ENCODE measurements at places on chromosomes 7 and 10.

DNA sequence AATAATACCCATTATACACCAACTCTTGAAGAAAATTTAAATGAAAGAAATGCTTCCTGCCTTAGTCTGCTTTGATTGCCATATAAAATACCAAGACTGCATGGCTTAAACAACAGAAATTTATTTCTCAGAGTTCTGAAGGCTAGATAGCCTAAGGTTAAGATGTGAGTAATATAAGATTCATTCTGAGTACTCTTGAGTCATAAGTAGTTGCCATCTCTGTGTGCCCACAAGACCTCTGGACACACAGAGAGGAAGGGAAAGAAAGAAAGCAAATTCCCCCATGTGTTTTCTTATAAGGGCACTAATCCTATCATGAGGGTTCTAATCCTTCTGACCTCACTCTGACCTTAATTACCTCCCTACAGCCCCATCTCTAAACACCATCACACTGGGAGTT, 201.2 kb downstream of the PTN start:
- DNase-seq: no peak

DNA sequence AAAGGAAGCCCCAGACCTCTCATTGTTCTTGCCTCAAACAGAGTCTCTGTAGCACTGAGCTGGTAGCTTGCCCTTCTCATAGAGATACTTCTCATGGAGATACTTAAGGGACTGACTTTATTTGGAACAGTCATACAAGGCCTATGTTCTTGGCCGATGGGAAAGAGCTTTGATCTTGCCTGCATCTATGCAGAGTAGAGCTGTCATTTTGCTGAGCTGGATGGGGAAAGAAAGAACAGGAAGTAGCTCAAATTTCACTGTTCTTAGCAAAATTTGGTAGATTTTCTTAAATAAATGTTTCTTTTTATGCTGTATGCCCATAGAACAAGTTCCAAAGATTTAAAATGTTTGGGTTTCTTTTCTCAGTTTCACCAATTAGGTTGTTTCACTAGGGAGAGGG, 119.3 kb upstream of the SEC61G start:
- no peak for DNase-seq

DNA sequence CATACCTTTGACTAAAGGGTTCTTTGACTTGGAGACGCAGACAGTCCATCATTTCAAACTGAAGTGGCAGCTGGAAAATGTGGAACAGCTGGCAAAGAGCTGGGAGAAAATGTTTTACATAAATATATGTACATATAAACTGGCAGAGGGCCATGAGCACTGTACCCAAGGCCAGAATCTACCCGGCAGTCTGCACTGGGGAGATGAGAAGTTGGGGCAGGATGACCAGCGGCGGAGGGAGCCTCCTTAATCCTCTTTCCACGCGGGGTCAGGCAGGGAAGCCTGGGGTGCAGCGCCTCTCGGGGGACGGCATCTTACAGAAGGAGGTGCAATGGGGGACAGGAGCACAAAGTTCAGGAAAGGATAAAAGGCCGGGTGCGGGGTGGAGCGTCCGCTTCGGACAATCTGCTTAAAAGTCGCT, 1.3 kb downstream of the GLI3 start:
- no peak for DNase-seq

DNA sequence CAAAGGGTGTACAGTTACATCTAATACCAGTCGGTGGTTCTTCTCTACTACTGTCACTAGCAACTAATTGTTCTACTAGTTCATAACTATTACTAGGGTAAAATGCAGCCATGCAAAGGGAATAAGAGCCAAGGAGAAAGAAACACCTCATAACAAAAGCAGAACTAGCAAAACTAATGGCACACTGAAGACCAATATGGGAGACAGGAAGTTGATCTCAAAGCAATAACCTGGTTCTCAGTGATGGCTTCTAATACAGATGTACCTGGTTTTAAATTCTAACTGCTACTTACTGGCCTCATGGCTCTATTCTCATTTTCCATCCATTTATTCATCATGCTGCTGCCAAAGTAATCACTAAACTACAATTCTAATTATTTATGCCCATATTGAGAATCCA, 170.3 kb downstream of the SEMA3E start:
- DNase-seq: no peak

DNA sequence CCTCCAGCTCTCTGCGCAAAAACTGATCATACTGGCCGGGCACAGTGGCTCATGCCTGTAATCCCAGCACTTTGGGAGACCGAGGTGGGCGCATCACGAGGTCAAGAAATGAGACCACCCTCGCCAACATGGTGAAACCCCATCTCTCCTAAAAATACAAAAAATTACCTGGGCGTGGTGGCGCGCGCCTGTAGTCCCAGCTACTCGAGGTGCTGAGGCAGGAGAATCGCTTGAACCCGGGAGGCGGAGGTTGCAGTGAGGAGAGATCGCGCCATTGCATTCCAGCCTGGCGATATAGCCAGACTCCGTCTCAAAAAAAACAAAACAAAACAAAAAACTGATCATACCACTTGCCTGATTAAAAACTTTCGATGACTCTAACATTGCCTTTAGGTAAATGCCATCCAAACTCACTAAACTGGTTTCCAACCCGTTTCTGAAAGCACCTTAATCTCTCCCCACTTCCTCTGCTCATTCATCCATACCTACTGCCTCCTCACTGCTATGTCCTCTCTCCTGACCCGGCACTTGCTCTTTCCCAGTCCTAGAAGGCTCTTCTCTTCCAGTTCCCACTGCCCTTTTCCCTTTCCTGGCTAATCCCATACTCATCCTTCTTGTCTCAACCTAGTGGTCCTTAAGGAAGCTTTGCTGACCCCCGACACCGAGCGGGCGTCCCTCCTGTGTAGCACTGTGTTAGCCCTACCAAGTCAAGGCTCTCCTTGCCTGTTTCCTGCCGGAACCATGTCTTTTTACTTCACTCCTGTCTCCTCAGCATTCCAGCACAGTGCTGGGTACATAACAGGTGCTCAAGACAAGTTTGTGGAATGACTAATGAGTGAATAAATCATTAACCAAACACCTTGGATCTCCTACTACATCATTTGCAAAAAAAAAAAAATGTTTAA, 686 bp upstream of the MIOS start:
- no peak for DNase-seq

- DNase-seq: no peak
Measured at GRCh38 chr10:546971-547590, 142.4 kb downstream of the DIP2C start.

GRCh38 chr10:116733566-116733965, 8.8 kb downstream of the HSPA12A start:
- DNase-seq: no peak

- no peak for DNase-seq
Measured at GRCh38 chr10:51001587-51001986, 72.7 kb upstream of the PRKG1 start.

DNA sequence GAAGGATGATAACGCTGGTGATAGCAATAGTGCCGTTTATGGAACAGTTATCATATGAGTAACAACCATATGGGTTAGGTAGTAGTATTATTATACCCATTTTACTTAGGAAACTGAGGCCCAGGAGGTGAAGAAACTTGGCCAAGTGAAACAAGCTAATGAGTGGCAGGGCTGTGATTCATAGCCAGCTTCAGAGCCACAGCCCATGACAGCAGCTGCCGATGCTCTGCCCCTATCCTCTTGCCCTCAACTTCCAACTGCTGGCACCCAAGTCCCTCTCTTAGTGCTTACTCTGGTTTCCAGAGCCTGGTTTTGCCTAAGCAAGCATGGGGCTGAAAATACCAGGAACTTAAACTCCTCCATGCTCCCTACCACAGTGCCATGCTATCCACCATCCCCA, 12.3 kb downstream of the SH3PXD2A start:
- DNase-seq: no peak

DNA sequence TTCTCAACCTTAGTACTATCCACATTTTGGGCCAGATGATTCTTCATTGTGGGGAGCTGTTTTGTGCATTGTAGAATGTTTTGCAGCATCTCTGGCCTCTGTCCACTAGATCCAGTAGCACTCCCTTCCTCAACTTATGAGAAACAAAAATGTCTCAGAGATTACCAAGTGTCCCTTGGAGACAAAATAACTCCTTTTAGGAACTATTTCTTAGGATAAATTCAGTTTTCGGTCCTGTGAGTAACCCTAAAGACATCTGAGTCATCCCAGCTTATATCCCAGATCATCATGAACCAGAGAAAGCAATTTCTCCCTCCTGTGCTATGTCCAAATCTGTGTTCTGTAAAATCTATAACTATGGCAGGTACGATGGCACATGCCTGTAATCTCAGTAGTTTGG, 266.6 kb upstream of the PHYHIPL start:
- DNase-seq: no peak

GRCh38 chr7:28799619-28800018, 158.5 kb downstream of the TRIL start:
- DNase-seq: no peak

DNA sequence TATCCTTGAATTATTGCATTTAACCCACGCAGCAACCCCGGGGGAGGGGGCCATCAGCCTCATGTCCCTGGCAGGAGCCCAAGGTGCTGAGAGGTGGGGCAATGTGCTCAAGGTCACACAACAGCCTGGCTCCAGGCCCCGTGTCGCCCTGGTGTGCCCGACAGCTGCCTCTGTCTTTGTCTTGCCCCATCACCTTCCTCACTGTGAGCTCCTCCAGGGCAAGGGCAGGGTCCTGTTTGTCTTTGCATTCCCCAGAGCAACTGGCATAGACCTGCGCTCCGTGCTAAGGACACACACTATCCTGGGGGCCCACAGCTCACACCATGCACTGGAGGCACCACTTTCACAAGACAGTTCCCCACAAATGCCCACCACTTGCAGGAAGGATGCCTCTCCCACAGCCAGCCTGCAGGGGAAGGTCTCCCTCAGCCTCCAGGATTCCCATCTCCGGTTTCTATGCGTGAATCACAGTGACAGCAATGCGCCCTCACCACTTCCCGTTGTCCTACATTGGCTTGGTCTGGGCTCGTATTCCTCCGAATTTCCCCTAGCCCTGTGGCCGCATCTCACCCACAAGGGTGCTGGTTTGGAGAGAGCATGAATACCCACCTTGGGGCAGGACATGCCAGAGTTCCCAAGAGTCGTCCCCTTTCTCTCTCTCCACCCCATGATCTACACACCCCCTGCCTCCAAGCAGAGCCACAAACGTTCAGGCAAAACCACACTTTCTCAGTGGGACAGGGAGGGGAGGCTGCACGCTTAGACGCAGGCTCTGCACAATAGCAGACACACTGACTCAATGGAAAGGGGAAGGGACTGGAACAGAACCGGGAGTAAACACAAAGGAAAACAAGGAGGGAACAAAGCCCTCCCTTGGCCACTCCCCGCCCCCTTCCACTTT, 10.3 kb downstream of the ITPRIP start:
- DNase-seq: no peak

DNA sequence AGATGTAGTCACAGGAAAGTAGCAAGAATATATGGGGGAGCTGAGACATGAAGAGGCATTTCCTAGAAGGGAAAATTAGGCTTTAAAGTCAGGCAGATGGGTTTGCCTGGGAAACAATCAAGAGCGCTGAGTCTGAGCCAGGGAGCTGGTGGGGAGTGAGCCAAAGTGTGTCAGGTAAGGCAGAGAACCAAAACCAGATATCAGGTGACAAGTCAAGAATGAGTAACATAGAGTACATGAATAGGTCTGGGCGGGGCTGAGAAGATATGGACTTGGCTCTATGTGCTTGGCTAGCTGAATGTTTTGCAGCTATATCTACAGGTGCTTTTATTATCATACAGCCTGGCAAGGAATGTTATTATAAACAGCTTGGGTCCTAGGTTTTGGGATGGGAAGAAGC, 49.3 kb downstream of the GPR141 start:
- no peak for DNase-seq

GRCh38 chr10:100713049-100713858, 32.1 kb upstream of the PAX2 start:
- DNase-seq: no peak

DNA sequence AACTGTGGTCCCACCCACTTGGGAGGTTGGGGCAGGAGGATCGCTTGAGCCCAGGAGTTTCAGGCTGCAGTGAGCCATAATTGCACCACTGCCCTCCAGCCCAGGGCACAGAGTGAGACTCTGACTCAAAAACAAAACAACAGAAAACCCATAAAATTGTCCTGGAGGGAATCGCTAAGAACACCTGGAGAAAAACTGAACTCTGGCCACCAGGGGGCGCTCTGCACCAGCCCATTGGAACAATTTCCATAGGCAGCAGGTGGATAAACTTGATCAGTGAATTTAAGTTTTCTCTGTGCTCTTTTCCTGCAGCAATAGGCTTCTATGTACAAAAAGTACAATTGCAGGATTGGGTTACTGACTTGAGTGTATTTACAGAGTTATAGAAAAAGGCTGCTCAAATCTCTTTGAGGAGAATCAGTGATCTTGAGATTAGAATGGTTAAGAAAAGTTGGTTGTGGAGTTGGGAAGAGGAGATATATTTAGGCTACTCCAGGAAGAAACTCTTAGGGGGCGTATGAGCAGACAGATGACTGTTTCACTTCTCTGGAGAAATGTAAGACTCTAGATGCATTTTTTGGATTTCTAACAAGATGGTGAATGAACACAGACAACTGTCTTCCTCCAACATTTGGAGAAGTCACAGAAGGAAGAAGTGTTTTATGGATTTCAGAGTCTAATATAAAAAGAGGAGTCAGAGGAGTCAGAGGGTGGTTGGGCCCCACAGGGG, 274.9 kb upstream of the GALNT17 start:
- peak; percentile 6 for DNase-seq

- DNase-seq: no peak
Measured at GRCh38 chr7:29488977-29489376, 74.7 kb upstream of the PRR15 start.

GRCh38 chr10:1035201-1035600, 9.5 kb upstream of the IDI2 start:
- no peak for DNase-seq

DNA sequence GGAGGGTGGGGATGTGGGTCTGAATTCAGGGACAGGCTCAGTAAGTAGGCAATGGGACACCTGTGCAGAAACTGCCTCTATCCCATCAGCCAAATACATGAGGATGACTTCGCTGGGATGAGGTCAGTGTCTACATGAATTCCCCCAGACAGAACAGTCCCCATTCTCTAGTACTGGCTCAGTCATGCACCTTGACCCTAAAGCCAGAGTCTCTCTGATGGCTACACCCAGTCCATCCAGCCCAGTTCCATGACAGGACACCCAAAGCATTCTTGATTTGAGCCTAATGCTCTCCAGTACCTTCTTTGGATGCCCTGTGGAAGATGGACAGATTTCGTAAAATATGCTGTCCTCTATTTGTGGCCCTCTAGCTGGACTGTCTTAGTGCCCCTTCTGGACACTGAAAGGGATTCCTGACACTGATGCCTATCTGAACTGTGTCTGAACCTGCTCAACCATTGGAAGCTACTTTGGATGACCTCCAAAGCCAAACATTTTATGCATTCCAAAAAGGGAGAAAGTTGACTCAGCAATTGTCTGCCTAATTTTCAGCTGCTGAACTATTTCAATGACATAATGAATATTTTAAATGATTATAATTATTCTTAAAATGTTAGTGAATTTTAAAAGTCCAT, 14.6 kb downstream of the SFRP4 start:
- no peak for DNase-seq

DNA sequence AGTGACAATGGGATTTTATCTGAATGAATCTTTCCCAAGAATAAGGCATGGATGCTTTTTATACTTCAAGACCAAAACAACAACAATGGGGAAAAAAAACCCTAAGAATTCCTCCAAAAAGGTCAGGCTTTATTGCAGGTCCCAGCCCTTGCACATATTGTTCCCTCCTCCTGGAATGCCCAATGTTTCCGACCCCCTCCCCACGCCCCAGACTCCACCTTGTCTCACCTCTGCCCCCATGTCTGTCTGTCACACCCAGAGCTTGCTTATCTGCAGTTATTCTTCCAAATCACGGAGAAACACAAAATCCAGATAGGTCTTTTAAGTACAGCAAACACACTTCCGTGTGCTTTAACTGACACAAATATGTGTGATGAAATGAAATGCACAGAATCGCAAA, 43.5 kb downstream of the ELMO1 start:
- no peak for DNase-seq

Data from effector CD8-positive, alpha-beta T cell (primary cell).